A549 treated with CORT108297 at 1 μM for 4 hours (cell line): ENCODE measurements at places on chromosomes 7 and 10. TPM values are rescaled to one million over a fixed set of nuclear protein-coding genes. Genes with fewer than 3 reads are reported as not detected.

The HECW1 gene
- 10.2 to 14.6 TPM (median 13.9 TPM) in 5 replicates for total RNA-seq

The LAMB1 gene
- total RNA-seq: 118 to 147 TPM (median 123 TPM) in 5 replicates

The PDGFA gene
- total RNA-seq: 31.4 to 36.9 TPM (median 32.3 TPM) in 5 replicates

The MACC1 gene
- not detected in 5 replicates for total RNA-seq

The UCN3 gene
- not detected in 5 replicates for total RNA-seq

The MLXIPL gene
- total RNA-seq: 0.45 to 2.1 TPM (median 1.1 TPM) in 5 replicates

The DNAAF5 gene
- 35.9 to 52.0 TPM (median 50.1 TPM) in 5 replicates for total RNA-seq

The FAM25C gene
- total RNA-seq: 0.53 to 3.3 TPM (median 1.4 TPM) in 4 of 5 replicates, not detected in the other

The RPEL1 gene
- total RNA-seq: 0.05 to 0.08 TPM (median 0.07 TPM) in 4 of 5 replicates, not detected in the other

The PKD1L1 gene
- total RNA-seq: 0.03 to 0.18 TPM (median 0.15 TPM) in 5 replicates

The ARHGEF5 gene
- 1.8 to 2.2 TPM (median 2.0 TPM) in 5 replicates for total RNA-seq

The HACD1 gene
- total RNA-seq: 37.5 to 64.4 TPM (median 60.7 TPM) in 5 replicates
